EL (cell line): ENCODE measurements at places on chromosomes 12 and 14.

GRCh38 chr14:55711175-55711811, 131.3 kb downstream of the KTN1 start:
- DNase-seq: peak; percentile 91

DNA sequence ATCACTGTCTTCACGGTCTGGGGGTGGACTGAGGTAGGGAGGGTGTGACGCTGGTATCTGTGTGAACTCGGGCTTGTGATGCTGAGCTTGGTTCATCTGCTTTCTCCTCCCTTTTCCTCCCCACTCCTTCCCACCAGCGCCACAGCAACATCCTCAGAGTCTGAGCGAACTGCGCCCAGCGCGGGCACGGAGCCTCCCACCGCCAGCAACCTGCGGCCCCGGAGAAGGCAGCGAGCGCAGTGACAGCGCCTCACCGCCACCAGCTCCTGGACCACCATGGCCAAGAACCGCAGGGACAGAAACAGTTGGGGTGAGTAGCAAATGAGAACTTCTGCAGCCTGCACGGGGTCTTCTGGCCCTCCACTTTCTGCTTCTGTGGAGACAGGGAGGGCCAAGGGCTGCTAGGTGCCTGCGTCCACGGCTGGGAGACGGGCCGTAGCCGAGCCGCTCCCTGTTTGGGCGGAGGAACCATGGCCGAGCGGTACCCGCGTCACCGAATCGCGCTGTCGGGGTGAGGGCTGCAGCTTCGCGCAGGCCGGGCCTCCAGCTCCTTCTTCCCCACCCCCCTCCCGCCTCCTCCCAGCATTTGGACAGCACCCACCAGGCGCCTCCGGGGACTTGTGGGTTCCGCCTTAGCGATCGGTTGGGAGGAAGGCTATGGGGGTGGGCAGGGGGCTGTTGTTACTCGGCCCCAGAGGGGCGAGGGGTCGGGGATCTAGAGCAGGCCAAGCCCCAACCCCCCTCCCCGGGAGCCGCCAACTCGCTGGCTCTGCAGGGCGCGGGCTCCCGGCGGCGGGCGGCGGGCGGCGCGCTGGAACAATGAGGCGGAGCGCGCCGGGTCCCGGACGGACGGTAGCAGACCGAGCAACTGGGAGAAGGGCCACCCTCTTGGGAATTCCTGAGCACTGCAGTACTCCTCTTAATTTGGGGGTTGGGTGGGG, at the start of gene ATL1:
Gene ATL1, plus strand, starts transcription at position 156 of the 941 bp plus-strand sequence. Its CDS starts 121 bp downstream, at position 277.
- DNase-seq: peak; percentile 78

DNA sequence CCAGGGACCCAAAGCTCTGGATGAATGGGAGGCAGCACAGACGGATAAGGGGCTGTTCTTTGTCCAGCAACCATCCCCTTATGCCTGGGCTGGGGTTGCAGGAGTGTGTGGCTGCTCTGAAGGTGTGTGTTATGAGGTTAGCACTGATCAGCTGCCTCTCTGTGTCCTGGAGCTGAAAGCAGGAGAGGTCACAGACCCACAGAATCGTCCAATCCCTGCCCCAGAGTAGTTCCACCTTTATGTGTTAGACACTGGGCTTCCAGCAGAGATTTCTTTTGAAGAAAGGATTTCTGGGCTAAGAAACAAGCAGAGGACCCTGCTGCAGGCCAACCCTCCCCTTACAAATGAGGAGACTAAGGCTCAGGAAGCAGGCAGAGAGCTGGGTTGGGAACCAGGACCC, 62.4 kb downstream of the ARL6IP4 start:
- no peak for DNase-seq

- DNase-seq: no peak
Measured at GRCh38 chr14:29392287-29392686, 535.4 kb downstream of the PRKD1 start.

- no peak for DNase-seq
Measured at GRCh38 chr12:29799591-29799990, 15.8 kb upstream of the TMTC1 start.

GRCh38 chr12:73947326-73948026, 590.2 kb upstream of the ATXN7L3B start:
- no peak for DNase-seq

DNA sequence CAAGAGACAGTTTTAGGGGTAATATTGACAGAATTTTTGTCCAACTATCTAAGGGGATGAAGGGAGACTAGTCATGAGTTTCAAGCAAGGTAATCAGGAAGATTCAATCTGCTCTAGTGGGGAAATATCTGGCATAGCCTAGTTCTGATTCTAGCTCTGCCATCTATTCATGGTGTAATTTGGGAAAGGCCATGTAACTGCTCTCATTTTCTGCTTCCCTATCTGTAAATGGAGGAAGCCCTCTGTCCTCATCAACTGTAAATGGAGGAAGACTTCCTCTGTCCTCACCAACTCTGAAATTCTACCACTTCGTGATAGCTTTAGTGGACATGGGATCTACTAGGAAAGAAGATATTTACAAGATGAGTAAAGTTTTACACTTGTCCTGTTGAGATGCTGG, 37.9 kb downstream of the BHLHE41 start:
- DNase-seq: no peak

- no peak for DNase-seq
Measured at GRCh38 chr14:93976477-93977057, at the start of gene ASB2. ASB2 (minus strand) TSS chr14:93976570; CDS start chr14:93964539, 12,031 bp downstream.

GRCh38 chr12:94763462-94763861, 113.1 kb upstream of the TMCC3 start:
- no peak for DNase-seq

DNA sequence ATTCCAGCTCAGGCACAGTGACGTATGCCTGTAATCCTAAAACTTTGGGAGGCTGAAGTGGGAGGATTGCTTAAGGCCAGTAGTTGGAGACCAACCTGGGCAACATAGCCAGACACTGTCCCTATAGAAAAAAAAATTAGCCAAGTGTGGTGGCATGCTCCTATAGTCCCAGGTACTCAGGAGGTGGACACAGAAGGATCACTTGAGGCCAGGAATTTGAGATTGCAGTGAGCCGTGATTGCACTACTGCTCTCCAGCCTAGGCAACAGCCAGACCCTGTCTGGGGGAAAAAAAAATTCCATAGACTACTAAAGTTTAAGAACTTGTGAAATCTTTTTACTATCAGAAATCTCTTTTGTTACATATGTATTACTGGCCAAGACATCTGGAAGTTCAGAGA, 6.6 kb downstream of the FAM177A1 start:
- DNase-seq: no peak

GRCh38 chr14:45156067-45156466, 20.3 kb downstream of the FANCM start:
- DNase-seq: no peak

GRCh38 chr12:94458877-94459727, 565 bp downstream of the CEP83 start:
- no peak for DNase-seq

GRCh38 chr14:53054457-53054856, 98.7 kb downstream of the DDHD1 start:
- DNase-seq: peak; percentile 49

DNA sequence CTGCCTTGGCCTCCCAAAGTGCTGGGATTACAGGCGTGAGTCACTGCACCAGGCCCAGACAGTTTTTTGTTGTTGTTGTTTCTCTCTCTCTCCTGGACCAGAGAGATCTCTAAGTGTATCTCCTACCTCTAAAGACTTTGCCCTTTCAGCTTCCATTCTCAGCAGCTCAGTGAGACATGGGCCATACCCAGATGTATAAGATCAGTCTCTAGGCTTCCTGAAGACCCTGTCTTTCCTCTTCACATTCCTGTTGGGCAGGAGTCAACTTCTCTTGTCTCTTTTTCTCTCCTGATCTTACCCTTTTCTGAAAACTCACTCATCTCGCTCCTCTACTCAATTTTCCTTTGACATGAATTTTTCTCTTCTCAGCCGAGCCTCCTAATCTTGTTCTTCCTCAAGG, 42.0 kb downstream of the KCNK13 start:
- no peak for DNase-seq

- DNase-seq: no peak
Measured at GRCh38 chr14:23035303-23036144, 824 bp upstream of the PSMB5 start.

GRCh38 chr14:76516884-76517283, 140.9 kb downstream of the ESRRB start:
- DNase-seq: no peak

GRCh38 chr14:55963295-55963694, 154.9 kb upstream of the PELI2 start:
- no peak for DNase-seq

DNA sequence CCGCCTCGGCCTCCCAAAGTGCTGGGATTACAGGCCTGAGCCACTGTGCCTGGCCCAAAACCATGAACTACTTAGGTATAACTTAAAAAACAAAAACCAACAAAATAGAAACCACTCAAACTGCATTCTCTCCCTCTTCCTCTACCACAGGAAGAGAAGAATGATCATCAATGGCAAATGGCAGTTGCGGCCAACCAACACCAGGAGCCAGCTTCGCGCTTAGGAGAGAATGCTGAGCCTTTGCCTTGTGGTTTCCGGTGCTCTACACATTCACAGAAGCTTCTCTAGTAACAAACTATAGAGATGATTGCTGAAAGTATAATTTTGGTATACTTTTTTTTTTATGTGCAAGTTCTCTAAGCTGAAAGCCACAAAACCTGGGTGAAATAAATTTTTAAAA, 17.1 kb downstream of the CATSPERB start:
- no peak for DNase-seq
